ENCODE measurements at places on chromosomes 5 and 9.

DNA sequence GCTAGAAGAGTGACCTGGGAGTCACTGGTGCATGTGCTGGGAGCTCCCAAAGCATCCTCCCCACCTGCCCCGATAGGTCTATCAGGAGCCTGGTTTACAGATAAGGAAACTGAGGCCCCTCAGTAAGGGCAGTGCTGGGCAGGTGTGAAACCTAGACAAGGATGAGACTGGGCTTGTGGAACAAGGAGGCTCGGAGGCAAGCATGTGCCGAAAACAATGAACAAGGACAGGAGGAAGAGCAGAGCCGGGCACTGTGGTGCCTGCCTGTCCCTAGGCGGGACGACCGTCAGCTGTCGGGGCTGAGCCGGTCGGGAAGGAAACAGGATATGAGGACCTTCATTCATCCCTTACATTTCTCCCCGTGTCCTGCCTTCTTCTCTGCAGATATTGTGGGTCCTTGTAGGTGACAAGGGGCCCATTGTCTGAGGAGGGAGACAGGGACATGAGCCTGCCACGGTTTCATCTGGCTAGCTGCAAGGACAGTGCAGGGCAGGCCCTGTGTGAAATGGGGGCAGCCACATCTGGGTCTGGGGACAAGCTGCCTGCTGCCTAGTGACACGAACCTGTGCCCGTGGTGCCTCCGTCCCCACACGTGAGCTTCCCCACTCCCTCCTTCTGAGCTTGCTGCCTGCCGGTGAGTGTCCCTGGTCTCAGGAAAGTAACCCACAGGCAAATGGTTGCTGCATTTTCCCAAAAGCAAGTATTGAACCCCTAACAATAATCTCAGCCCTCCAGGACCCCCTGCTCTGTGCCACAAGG is 18.6 kb downstream of the FGD3 start:
- no peak for DNase-seq

- DNase-seq, result no peak
These were observed 7.8 kb downstream of the NOTCH1 start for GRCh38 chr9:136537896-136538598.

GRCh38 chr9:85212209-85212608 is 529.5 kb downstream of the AGTPBP1 start:
- DNase-seq, result no peak

- no peak for DNase-seq
These were observed 103.5 kb downstream of the ACER2 start for GRCh38 chr9:19512103-19512832.

- DNase-seq, result no peak
These were observed 41.4 kb upstream of the DAB2IP start for GRCh38 chr9:121609822-121610637.
